ENCODE measurements at places on chromosomes 6 and 20. TPM values are rescaled to one million over a fixed set of nuclear protein-coding genes. Genes with fewer than 3 reads are reported as not detected.

DNA sequence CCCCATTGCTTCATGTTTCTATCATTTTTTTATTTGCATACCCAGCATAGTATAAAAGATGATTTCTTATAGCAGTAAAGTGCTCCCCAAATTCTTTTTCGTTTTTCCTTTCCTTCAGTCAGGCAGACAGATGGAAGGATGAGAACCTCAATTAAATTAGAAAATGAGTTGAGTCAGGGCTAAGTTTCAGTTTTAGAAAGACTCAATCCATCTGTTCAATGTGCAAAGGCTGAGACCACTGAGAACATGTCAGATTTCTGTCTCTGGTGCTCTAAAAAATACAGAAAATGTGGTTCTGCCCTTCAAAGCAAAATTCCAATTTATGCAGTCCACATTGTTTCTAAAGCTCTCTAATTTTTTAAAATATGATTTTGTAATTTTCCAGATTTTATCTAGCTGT lies 257.6 kb upstream of the HS3ST5 start:
- no peaks in the 10 kb centered on the region for H3K27me3 ChIP-seq
- H3K4me1 ChIP-seq: no peaks in the 10 kb centered on the region
- no peaks in the 10 kb centered on the region for H3K36me3 ChIP-seq
- DNase-seq: no peak

Gene CCN6
- total RNA-seq: 0.32 TPM

DNA sequence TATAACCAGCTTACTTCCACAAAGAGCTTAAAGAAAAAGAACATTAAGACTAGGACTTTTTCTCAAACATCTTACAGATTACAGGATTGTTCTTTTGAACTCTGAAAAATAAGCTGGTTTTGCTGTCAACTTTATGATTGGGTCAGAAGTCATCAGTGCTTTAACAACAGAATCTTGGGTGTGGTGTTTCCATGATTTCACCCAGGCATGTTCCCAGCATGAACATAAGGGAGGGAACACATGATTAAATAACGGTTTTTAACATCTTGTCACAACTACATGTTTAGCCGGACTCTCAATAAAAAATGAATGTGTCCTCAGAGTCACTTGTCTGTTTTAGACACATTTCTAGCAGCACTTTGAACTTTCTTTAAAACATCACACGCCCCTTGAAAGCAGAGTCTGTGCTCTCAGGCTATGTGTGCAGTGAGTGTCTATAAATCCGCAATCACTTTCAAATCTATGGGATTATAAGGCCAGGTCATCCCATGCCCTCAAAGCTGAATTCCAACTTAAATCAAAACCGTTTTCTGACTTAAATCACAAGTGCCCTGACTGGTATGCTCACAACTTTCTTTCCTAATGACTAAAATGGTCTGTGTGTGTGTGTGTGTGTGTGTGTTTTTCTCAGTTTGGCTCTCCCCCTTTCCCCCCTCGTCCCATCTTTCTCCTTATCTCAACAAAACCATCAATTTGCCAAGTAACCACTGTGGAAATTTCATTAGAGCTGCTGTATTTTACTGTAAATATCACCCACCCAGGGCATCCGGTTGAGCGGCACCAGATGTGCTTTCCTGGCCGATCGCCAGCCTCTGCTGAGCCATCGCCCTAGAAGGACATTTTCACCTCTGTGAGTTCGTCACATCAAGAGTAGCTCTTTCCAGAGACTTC lies 216.8 kb upstream of the DTNBP1 start:
- no peaks in the 10 kb centered on the region for H3K36me3 ChIP-seq
- no peaks in the 10 kb centered on the region for H3K27me3 ChIP-seq
- H3K4me3 ChIP-seq: peak overlapping the region; percentile 18
- peaks cover 42% of the 10 kb centered on the region for H3K4me1 ChIP-seq

GRCh38 chr6:88422831-88423230 lies 256.7 kb upstream of the CNR1 start:
- H3K36me3 ChIP-seq: no peaks in the 10 kb centered on the region
- H3K27me3 ChIP-seq: no peaks in the 10 kb centered on the region
- no peak overlapping the region for H3K27ac ChIP-seq
- no peak overlapping the region for H3K4me3 ChIP-seq
- DNase-seq: no peak

GRCh38 chr6:47134476-47135189 lies 92.5 kb upstream of the ADGRF1 start:
- peaks cover 15% of the 10 kb centered on the region for H3K4me1 ChIP-seq
- no peak overlapping the region for H3K27ac ChIP-seq
- no peak for DNase-seq
- H3K27me3 ChIP-seq: peaks cover 6% of the 10 kb centered on the region
- H3K4me3 ChIP-seq: no peak overlapping the region

- peaks cover 9% of the 10 kb centered on the region for H3K27me3 ChIP-seq
- DNase-seq: no peak
- no peak overlapping the region for H3K27ac ChIP-seq
- no peaks in the 10 kb centered on the region for H3K36me3 ChIP-seq
Observed at GRCh38 chr6:99838607-99839006, 155.4 kb downstream of the MCHR2 start.

DNA sequence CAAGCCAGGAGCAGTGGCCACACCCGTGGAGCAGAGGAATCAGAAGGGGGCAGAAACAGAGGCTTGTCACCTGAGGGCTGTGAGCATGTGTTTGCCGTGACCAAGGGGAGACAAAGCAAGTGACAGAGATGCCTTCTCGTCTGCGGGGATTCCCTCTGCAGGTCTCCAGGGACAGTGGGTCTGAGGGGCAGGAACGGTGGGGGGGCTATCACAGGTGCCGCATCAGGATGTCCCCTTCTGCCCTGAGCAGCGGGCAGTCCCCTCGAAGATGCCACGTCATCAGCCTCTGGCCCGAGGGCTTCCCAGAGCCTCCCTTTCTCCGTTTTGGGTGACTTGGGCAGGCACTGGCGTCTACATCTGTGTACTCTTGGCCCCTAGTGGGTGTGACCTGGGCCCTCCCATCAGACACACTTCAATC lies 338.7 kb downstream of the PREX1 start:
- no peaks in the 10 kb centered on the region for H3K4me1 ChIP-seq
- H3K27ac ChIP-seq: no peak overlapping the region
- no peak for DNase-seq
- peaks cover 9% of the 10 kb centered on the region for H3K27me3 ChIP-seq
- no peak overlapping the region for H3K4me3 ChIP-seq

Gene DNAH8
- 0.02 TPM for total RNA-seq

Gene KCNK5
- 12.7 TPM for total RNA-seq

DNA sequence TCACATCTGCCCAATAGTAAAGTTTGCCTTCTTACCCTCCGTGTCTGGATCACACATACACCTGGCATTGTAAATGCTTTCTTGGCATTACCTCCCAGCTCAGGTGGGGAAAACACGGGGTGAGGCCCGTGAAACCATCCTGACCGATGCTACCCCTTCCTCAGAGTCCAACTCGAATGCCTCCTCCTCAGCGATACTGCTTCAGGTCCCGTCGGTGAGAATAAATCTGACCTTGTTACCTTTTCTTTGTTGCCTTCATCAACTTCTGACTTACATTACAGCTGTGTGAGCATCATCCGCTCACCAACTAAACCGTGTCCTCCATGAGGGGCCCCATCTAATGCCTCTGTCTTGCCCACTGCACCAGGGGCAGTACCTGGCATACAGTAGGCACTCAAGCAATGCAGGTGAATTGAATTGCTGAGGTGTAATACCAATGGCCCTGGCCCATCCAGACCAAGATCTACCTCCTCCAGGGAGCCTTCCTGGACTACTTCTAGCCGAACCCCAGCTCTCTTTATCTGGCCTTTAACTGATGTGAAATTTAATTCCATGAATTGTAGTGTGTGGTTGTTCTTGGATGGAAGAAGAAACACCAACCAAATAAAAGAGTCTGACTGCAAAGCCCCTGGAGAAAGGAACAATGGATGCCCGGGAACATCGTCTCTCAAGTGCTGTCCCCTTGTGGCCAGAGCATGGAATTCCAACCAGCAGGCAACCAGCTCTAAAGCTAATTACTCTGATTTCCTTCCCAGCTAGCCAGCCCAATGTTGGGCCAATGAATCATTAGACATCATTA lies 141.5 kb downstream of the ANKRD60 start:
- no peak overlapping the region for H3K27ac ChIP-seq
- H3K4me3 ChIP-seq: no peak overlapping the region
- peaks cover 13% of the 10 kb centered on the region for H3K27me3 ChIP-seq
- H3K4me1 ChIP-seq: no peaks in the 10 kb centered on the region
- H3K36me3 ChIP-seq: no peaks in the 10 kb centered on the region

DNA sequence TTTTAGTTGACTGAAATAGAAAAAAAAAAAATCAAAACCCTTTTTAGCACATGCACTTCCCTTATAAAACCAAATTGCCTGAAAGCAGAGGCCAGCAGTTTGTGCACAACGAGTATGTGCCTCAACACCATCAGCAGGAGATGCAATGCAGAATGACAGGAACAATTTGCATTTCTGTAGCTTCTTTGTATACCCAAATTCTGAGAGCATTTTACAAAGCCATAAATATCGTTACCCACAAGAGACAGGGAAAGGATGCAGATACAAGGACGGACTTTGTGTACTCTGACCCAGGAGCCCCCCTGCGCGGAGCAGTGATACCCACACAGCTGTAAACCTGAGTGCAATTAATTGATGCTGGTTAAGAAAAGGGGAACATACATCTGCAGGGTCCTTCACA lies 285.6 kb downstream of the PRKN start:
- no peaks in the 10 kb centered on the region for H3K27me3 ChIP-seq
- peaks cover 18% of the 10 kb centered on the region for H3K36me3 ChIP-seq
- no peak for DNase-seq

Gene AVP
- total RNA-seq: not detected

Gene PRL
- not detected for total RNA-seq

- no peak for DNase-seq
- no peak overlapping the region for H3K4me3 ChIP-seq
- H3K4me1 ChIP-seq: peaks cover 2% of the 10 kb centered on the region
- H3K36me3 ChIP-seq: no peaks in the 10 kb centered on the region
Observed at GRCh38 chr6:129516005-129516404, 194.0 kb downstream of the ARHGAP18 start.

- H3K36me3 ChIP-seq: no peaks in the 10 kb centered on the region
- no peaks in the 10 kb centered on the region for H3K4me1 ChIP-seq
- H3K27ac ChIP-seq: no peak overlapping the region
- no peaks in the 10 kb centered on the region for H3K27me3 ChIP-seq
- no peak overlapping the region for H3K4me3 ChIP-seq
Observed at GRCh38 chr6:82602776-82603175, 239.2 kb downstream of the TPBG start.

Gene HS3ST5
- total RNA-seq: not detected
